H7 (cell line): ENCODE measurements at places on chromosomes 16 and 17. TPM values are rescaled to one million over a fixed set of nuclear protein-coding genes. Genes with fewer than 3 reads are reported as not detected.

PRR15L gene
- total RNA-seq = 0.10 TPM in 1 of 2 replicates, not detected in the other

KRTAP1-3 gene
- total RNA-seq = not detected in 2 replicates

DCXR gene
- total RNA-seq = 72.7 and 110 TPM in 2 replicates

MMP28 gene
- total RNA-seq = not detected in 2 replicates

TBC1D28 gene
- total RNA-seq = 0.18 TPM in 1 of 2 replicates, not detected in the other

ZNF785 gene
- 2.8 and 8.5 TPM in 2 replicates for total RNA-seq

SPSB3 gene
- total RNA-seq = 43.3 and 60.4 TPM in 2 replicates

PLA2G15 gene
- 7.5 and 10.3 TPM in 2 replicates for total RNA-seq

DNA sequence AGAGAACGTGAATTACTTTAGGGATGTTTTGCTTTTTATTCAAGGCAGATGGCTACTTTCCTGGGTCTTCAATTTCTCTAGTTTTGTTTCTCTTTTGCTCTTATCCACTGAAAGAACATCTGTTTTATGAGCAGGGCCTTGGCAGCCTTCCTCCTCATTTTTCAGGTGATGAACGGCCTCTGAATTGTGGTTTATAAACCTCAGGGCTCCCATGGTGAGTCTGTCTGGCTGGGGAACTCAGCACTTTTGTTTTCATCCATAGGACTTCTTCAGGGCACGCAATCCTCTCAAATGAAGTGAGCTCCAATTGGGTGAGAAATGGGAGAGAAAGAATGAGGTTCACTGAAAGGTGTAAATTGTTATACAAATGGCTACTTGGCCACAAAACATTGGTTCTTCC is 186.4 kb upstream of the ERCC4 start:
- DNase-seq = no peak

- no peak for DNase-seq
Observed at GRCh38 chr16:69351309-69352027, at the start of gene TMED6. TMED6 (minus strand) TSS chr16:69351786; CDS start chr16:69351753, 33 bp downstream.

- DNase-seq = no peak
Observed at GRCh38 chr16:72829846-72830775, 217.8 kb downstream of the ZFHX3 start.

GRCh38 chr17:6164996-6165395 is 94.8 kb downstream of the WSCD1 start:
- DNase-seq = no peak

- DNase-seq = no peak
Observed at GRCh38 chr17:61986898-61987297, 59.1 kb upstream of the INTS2 start.

GRCh38 chr17:67441052-67441895 is 64.2 kb downstream of the PITPNC1 start:
- DNase-seq = no peak

GRCh38 chr17:28841901-28842281 is 699 bp downstream of the FAM222B start:
- no peak for DNase-seq

DNA sequence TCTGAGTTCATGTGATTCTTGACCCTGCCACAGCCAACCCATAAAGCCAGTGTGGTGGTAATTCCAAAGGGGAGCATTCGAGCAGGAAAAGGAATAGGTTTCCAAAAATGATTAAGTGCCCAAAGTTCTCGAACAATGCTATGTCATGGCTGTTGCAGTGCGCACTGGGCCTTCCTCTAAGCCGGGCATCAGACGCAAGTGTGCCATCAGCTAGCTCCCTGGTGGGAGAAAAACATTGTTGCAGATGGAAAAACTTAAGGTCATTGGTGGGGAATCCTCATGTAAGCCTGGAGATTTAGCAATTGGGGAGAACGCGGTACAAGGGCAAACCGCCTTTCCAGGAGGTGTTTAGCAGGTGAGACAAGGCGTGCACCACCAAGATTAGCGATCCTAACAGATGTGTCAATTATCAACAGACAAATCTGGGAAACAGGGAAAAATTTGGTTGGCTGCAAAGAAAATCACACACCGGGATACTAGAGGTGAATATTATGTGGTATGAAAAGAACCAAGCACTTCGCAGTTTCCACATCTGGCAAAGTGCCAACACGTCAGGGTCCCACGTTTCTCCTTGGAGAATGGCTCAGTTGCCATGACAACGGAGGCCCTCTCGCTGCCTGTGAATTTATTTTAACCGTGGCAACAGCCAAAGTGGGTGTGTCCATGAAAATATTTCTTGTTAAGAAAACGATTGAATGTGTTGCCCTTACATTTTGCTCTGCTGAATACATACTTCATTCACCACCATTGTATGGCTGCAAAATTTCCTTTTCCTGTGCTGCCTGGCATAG is 118.5 kb upstream of the CACNG5 start:
- no peak for DNase-seq

GRCh38 chr16:77807-78443 is at the start of gene MPG:
MPG (plus strand) TSS chr16:78225; CDS start chr16:78310, 85 bp downstream.
- DNase-seq = peak; percentile 99

DNA sequence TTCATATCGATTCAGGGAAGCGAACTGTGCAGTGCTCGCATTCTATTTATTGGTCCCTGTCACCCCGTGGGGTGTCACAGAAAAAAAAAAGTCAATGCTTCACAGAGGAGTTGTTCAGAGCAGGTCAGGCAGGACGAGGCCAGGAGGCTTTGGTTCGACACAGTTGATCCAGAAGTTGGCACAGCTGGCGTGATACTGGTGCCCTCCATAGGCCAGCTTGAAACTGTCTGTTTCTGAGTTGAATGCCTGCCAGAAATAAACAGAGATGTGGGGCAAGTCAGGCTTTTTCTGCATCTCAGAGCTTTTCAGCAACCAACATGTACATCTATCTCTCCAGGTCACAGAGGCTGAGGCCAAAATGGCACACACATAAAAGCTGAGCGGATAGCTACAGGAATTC is 29.1 kb downstream of the DUSP14 start:
- DNase-seq = no peak

- peak; percentile 61 for DNase-seq
Observed at GRCh38 chr17:10278218-10278617, 79.8 kb upstream of the GAS7 start.

DNA sequence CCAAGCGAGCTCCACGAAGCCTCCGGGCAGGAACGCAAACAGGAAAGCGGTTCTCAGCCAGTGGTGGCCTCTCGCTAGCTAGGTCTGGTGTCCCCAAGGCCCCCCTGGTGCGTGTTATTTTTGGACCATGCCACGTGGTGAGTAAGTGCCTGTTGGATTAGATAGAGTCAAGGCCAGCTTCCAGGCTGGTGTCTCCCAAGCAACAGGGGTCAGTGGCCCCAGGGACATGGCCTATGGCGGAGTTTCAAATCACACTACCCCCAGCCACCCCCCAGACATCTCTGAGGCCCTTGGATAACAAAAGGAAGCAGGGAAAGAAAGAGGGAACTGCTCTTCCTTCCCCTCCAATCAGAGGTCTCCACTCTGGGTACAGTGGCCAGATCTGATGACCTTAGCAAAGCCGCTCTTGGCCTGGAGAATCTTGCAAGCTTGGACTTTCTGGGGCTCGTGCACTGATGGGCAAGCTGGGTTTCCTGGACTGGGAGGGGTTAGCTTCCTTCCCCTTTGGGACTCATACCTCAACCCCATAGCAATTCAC is 58.2 kb downstream of the MAF start:
- DNase-seq = no peak

DNA sequence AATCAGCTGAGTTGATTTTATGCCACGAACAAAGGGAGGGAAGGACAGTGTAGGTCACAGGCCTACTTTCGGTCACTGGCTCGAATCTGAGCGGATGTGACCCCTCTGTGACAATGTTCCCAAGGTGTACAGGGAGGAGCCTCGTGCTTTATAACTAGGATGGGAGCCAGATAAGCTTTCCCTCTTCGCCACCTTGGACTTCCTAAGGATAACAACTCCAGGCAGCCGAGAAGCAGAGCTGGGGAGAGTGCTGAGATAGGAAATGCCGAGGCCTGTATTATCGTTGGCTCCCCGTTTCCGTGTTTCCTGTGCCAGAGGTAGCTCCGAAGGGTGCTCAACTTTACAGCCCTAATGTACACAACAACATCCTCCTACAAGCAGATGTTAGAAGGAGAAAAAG is 217.8 kb upstream of the IRX3 start:
- no peak for DNase-seq

DNA sequence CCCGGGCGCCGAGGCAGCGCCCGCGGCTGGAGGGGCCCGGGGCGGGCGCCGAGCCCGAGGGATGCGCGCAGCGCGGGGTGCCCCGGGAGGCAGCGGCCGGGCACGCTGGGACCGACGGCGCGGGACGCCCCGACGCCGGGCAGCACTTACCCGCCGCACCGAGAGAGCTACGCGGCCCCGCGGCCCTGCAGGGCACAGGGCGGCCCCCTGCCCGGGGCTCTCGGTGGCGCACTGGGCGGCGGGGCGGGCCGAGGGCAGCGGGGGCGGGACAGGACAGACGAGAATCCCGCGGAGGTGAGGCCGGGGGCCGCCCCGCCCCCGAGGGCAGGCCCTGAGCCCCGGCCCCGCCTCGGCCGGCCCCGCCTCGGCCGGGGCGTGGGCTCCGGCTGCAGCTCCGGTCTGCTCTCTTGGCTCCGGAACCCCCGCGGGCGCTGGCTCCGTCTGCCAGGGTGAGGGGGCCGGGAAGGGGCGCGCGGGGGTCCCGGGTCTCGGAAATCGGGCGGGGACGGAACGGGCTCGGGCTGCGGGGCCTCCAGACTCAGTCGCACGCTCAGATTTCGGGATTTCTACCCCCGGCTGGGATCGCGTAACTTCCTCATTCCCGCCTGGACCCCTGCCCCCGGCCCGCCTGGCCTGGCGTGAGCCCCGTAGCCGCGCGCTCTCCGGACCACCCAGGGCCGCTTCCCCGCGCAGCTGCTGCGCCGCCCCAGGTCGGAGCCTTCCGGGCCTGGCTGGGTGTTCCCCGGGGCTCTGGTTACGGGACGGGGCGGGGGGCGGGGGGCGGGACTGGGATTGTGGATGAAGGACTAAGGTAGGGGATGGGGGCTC is at the start of gene PLD2:
TSS of gene PLD2 (plus strand) at position 376 of the 828 bp plus-strand sequence. CDS start 621 bp downstream, outside the sequence.
- DNase-seq = peak; percentile 100

GRCh38 chr16:49058382-49058781 is 223.3 kb downstream of the CBLN1 start:
- DNase-seq = no peak
